ENCODE measurements at places on chromosomes 11 and 22.

- peak; percentile 13 for DNase-seq
These were observed 22.5 kb upstream of the RTL6 start for GRCh38 chr22:44520465-44521094.

GRCh38 chr11:73335204-73335923, 27.3 kb downstream of the ARHGEF17 start:
- DNase-seq, result peak; percentile 94

DNA sequence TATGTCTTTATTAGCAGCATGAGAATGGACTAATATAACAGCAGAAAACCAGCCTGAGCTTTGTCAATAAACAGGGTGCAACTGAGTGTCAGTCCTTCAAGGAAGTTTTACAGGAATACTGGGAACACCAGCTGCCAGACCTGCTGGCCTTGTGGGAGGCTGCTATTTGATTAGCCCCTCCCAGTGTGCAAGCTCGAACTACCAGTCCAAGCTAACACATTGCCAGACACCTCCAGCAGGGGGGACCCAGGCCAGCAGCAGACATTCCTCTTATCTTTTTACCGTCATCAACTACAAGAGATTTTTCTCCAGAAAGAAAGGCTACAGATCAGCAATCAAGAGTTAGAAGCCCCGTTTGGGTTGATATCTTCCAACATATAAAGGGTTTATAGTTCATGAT, 942.8 kb upstream of the TENM4 start:
- no peak for DNase-seq

DNA sequence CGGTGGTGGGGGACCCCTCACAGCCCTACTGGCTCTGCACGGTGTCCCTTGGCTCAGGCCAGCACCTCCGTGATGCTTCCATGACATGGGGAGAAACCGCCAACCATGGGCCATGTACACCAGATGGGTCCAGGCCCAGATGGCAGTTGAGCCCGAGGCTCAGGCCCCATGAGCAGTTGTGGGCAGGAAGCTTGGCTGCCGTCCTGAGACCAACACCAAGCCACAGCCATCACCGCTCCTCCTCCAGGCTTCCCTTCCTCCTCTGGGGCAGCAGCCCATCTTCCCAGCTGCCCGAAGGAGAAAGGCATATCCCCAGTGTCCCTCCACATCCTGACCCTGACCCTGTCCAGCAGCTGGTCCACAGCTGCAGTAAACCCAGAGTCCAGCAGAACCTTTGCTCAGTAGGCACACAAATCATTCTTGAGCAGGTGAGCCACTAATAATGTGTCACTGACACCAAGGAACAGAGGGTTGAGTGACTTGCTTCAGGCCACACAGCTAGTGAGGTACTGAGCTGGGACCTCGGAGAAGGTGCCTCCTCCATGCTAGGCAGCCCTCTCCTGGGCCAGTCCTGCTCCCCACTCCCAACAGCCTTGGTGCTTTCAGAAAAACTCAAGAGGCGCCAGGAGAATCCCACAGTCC, 204.9 kb downstream of the CTTN start:
- DNase-seq, result no peak

DNA sequence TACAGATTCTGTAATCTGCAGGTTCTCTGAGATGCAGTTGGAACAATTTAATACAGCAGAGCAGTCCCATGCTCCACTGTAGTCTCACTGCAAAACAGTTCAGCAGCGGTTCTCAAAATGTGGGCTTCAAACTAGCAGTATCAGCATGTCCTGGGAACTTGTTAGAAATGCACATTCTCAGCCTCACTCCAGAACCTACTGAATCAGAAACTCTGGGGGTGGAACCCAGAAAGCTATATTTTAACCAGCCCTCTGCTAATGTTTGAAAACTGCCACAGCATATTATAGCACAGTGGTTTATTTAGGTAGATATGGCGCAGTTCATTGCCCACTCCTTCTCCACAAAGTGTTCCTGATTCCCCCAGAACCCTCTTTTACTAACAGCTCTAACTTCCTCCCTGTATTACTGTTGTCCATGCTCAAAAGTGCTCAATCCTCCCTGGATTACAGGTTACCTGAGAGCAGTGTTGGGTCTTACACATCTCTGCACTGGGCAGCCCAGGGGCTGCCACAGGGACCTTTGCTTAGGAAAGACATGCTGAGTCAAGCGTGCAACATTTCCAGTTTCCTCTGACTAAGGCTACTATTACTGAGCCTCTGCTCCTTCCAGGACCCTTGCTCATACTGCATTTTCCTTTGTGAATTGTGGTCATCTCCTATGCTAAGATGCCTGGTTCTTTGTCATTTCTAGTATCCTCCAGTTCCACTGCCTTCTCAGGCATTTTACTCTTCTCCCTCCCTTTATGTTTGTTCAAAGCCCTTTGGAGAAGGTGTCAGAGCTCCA, 7.7 kb upstream of the DGAT2 start:
- peak; percentile 29 for DNase-seq

DNA sequence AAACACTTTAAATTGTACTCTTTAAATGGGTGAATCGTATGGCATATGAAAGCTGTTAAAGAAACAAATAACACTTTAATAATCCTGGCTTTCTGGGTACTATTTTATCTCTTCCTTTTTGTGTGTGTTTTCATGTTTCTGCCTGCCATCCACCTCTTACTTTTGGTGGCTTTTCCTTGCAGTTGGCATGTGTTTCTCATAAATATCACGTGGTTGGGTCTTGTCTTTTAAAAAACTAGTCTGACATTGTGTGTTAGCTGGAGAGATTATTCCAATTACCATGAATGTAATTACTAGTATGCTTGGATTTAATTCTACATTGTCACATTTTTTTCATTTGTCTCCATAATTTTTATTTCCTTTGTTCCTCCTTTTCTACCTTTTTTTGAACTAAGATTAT, 262.9 kb upstream of the B3GAT1 start:
- no peak for DNase-seq

GRCh38 chr22:49800408-49801238, 27.1 kb downstream of the BRD1 start:
- no peak for DNase-seq

- peak; percentile 73 for DNase-seq
These were observed 1.5 kb upstream of the TOLLIP start for GRCh38 chr11:1310772-1311468.

GRCh38 chr11:124793466-124794278, 6.5 kb downstream of the MSANTD2 start:
- no peak for DNase-seq

- DNase-seq, result peak; percentile 84
These were observed at the start of gene P4HA3 for GRCh38 chr11:74311352-74311926. Gene P4HA3, minus strand, starts transcription at chr11:74311640. Its CDS starts 29 bp downstream, at chr11:74311611.

Measured in activated CD8-positive, alpha-beta memory T cell treated with anti-CD3 and anti-CD28 coated beads, Interleukin-2, amount 50 U/mL, for 48 hours (primary cell).